Stimulated activated CD4-positive, alpha-beta T cell treated with anti-CD3 and anti-CD28 coated beads, Interleukin-4, amount 100 ng/mL, for 4 hours (primary cell): ENCODE measurements at places on chromosomes 4 and X.

DNA sequence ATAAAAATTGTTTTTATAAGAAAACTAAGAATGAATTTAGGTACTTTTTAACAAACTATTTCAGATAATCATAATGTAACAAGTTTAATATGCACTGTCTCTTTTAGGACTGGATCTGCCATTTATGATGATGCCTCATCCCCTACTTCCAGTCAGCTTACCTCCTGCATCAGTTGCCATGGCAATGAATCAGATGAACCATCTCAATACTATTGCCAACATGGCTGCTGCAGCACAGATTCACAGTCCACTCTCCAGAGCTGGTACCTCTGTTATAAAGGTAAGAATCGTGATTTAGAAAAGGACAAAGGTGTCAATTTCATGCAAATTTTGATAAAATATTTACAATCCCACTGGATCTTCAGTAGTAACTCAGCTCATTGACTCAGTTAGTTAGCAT lies 566.2 kb downstream of the DACH2 start:
- no peak for DNase-seq

GRCh38 chr4:24230955-24231354 lies 341.1 kb upstream of the PPARGC1A start:
- DNase-seq: no peak

DNA sequence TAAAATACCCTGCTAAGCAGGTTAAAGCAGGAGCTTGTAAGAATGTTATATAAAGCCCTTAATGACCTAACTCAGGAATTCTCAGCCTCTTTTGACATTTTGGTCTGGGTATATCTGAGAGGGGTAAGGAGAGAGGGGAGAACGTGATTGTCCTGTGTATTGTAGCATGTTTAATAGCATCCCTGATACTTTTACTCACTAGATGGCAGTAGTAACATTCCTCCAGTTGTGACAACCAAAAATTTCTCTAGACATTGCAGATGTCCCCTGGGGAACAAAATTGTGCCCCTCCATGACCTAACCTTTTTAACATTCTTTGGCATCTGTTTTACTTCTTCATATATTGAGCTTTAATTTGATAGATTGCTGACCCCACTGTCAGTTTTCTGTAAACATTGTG lies 17.9 kb downstream of the SMARCA5 start:
- no peak for DNase-seq

- no peak for DNase-seq
Measured at GRCh38 chrX:143017272-143017671, 8.5 kb upstream of the SPANXN4 start.

GRCh38 chrX:95101851-95102390 lies 1427.9 kb downstream of the FAM133A start:
- DNase-seq: no peak

DNA sequence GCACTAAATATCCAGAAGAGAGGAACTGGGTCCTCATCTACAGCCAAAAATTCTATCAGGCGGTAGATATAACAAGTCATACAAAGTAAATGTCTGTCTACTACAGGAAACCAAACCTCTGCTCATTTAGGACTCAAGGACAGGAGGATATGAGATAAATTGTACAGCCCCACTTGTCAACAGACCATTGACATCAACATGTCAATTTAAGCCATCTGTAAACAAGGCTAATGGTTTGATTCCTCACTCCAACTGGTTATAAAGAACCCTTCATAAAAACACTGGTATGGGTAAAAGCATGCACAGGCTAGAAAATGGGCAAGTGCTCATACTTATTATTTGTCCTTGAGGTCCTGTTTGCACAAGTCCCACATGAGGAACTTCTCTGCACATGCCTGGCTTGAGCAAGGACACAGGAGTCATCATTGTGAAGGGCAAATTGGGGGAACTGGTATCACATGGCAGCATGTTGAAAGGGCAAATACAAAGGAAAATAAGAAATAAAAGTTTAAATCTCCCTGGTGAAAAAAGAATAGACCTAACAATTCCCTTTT lies 13.2 kb downstream of the RTL8B start:
- DNase-seq: no peak

DNA sequence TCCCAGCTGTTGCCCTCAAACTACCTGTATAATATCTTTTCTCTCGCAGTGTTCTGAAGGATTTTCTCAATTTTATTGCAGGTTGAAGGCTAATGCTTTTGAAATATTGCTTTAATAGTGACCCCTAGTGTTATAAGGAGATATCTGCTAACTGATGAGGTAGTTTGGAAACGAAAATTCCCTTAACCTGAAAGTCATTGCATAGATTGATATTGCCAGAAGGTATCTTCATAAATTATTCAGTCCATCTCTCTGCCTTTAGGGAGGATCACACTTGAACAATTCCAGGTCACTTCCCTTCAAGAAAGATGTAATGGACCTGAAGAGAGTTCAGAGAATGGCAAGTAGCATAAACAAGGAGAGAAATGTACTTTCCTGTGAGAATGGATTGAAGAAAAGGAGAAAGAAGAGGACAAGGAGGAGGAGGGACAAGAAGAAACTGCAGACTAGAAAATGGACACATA lies 44.1 kb downstream of the TIGD4 start:
- DNase-seq: no peak

GRCh38 chr4:74013264-74013663 lies 14.8 kb upstream of the CXCL5 start:
- no peak for DNase-seq

DNA sequence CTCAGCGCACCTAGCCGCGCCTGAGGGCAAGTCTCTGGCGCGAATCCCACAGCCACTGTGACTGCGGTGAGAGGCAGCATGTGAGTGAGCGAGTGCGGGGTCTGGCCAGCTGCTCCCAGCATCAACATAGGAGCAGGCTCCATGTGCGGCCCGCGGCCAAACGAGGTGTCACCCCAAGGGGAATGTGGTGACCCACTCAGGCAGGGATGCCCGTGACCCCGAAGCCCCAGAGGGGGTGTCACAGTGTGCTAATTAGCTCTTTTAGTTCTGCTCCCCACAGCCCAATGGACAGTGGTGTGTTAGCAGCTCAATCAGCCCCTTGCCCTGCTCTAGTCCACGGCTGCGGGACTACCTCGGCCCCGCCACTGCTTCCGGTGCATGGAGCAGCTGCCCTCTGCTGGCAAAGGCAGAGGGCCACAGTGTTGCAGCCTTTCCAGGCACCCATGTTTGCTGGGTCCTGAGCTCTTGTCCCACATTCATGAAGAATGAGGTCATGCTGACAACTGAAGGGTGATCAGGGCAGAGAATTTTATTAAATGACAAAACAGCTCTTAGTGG lies 61.4 kb downstream of the AGA start:
- DNase-seq: no peak
